Activated T-cell treated with anti-CD3 and anti-CD28 coated beads for 1 hour (primary cell): ENCODE measurements at places on chromosomes 5 and 9.

GRCh38 chr9:120852240-120853010 lies 9.7 kb upstream of the PSMD5 start:
- DNase-seq: no peak

- no peak for DNase-seq
Observed at GRCh38 chr5:133456933-133457402, 155.4 kb downstream of the FSTL4 start.

- no peak for DNase-seq
Observed at GRCh38 chr5:166781737-166782136, 1509.7 kb upstream of the WWC1 start.

DNA sequence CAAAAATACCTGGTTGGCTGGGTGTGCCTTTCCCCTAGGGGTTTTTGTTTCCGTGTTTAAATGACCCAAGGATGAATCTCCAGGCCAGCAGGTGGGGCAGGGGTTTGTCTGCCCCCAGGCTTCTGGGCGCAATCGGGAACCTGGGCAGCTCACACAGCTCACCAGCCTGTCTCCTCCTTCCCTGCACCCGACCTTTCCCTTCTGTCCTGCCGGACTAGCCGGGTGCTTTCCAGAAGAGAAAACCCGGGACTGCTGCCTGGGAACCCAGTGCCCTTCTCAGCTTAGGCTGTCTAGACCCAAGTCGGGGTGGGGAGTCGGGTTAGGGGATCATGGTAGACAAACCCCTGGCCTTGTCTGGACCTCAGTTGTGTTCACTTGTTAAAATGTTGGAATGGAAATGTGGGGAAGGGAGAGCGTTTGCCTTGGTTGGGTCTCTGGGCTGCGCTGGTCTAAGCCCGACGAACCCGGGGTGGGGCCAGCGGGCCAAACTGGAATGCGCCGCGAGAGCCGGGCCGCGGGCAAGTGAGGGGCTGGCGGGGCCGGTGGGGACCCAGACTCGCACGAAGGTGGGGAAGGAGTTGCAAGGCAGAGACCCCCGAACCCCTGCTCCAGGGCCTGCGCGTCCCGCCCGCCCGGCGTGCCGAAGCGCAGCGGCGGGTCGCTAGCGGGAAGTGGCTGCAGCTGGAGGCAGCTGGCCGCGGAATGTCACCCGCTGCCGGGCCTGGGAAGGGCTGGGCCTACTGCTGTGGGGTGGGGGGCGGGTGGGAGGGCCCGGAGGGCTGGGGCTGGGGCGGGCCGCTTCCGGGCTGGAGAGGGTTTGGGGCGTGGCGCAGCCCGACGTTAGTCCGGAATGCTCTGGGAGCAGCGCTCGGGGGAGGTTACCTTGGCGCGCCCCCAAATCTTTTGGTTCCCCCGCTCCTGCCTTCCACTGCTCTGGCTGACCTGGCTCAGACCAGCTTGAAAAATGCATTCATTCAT lies 84.6 kb downstream of the DAB2IP start:
- DNase-seq: no peak

GRCh38 chr9:73168298-73168934 lies 16.8 kb downstream of the ANXA1 start:
- no peak for DNase-seq

GRCh38 chr5:41869151-41869723 lies 988 bp downstream of the OXCT1 start:
- no peak for DNase-seq

DNA sequence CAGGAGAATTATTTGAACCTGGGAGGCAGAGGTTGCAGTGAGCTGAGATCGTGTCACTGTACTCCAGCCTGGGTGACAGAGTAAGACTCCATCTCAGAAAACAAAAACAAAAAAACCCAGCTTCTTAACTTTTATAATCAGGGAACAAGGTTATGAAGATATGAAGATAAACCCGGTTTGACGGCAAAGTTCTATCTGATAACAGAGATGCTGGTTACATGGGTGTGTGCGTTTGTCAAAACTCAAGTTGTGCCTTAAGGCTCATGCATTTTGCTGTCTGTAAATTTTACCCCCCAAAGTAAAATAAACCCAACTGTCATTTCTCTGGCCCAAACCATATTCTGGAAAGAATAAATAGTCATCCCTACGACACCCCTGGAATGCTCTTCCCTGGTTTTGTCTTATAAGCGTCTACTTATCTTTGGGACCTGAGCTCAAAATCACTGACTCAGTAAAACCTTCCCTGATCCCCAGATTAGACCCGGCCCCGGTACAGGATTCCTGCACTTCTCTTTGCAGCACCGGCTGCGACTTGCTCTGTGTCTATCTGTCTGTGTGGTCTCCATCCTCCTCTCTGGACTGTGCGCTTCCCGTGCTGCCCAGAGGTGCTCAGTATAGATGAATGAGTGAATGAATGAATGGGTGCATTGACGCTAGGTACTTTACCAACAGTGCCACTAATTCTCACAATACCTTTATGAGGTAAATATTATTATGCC lies 172.2 kb downstream of the DAB2IP start:
- no peak for DNase-seq
